Breast epithelium (tissue), 4 donors: ENCODE measurements at places on chromosomes 1 and 21. TPM values are rescaled to one million over a fixed set of nuclear protein-coding genes. Genes with fewer than 3 reads are reported as not detected.

Gene CSMD2
- total RNA-seq = 0.33 TPM

Gene DIO1
- 0.59 TPM for total RNA-seq

Gene NBPF1
- total RNA-seq = 36.7 TPM

Gene WNT2B
- total RNA-seq = 6.1 TPM

DNA sequence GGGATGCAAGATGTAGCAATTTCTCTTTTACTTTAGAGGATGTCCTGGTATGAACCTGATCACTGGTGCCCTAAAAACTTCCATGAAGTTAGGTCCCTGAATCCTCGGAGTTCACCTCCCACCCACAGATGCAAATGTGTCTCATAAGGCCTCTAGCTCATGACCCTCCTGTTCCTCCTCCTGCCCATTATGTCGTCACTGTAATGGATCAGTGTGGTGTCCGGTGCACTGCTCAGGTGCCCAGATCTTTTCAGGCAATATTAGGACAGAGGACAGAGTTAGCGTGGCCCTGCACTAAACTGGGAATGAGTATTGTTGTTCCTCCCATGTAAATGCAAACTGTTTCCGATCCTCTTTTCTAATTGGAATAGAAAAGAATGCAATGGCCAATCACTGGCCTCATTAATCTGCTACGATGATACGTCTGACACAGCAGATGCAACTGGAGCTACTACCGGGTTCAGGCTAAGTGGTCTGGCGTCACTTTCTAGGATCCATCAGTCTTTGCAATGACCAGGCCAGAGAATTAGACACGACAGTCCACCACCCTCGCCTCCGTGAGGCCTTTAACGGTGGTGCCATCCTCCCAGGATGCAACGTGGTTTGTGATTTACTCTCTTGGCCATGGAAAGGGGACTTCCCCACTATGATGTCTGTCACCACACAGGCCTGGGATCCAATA lies 3.4 kb upstream of the COL6A2 start:
- no peaks in the 10 kb centered on the region for H3K36me3 ChIP-seq
- no peaks in the 10 kb centered on the region for H3K4me1 ChIP-seq
- no peak for DNase-seq
- no peak overlapping the region for H3K4me3 ChIP-seq
- no peak overlapping the region for H3K27ac ChIP-seq
- H3K27me3 ChIP-seq = no peaks in the 10 kb centered on the region

GRCh38 chr1:99655376-99655775 lies 9.5 kb downstream of the PALMD start:
- no peak overlapping the region for H3K4me3 ChIP-seq
- H3K27me3 ChIP-seq = no peaks in the 10 kb centered on the region
- peaks cover 6% of the 10 kb centered on the region for H3K4me1 ChIP-seq
- DNase-seq = no peak

Gene NHLH1
- not detected for total RNA-seq

GRCh38 chr1:154012129-154012528 lies 21.6 kb downstream of the RPS27 start:
- H3K27ac ChIP-seq = no peak overlapping the region
- DNase-seq = no peak
- H3K4me1 ChIP-seq = no peaks in the 10 kb centered on the region
- no peak overlapping the region for H3K4me3 ChIP-seq

- H3K36me3 ChIP-seq = no peaks in the 10 kb centered on the region
- no peaks in the 10 kb centered on the region for H3K27me3 ChIP-seq
- DNase-seq = peak; percentile 49
Measured at GRCh38 chr1:46131712-46132528, 509 bp downstream of the PIK3R3 start.

Gene PLA2G2F
- not detected for total RNA-seq

Gene KRTAP26-1
- total RNA-seq = not detected

DNA sequence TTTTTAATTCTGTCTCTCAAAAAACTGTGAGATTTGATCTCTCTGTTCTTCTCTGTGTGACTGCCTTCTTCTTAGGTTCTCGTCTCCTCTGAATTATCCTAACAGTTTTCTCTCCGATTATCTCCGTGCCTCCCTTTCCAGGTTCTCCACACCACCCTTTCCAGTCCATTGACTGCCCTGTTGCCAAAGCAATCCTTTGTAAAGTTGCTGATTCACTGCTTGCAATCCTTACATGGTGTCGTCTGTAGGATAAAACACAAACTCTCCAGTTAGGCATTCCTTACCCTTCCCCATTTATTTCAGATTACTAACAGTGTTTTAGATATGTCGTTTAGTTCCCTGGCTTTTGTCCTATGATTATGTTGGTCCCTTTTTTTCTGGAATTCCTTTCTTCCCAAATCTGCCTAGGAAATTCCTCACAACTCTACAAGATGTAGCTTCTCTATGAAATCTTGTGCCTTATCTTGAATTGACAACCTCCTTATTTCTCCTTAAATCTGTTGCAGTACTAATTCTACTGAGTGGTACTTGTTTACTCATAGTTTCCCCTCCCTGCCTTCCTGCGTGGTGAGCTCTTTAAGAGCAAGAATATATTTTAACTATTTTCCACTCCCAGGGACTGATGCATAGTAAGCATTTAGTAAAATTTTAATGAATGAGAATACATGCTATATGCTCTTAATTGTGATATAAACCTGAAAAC lies 22.3 kb downstream of the RCOR3 start:
- H3K27me3 ChIP-seq = no peaks in the 10 kb centered on the region
- peaks cover 3% of the 10 kb centered on the region for H3K36me3 ChIP-seq
- H3K27ac ChIP-seq = no peak overlapping the region
- no peak for DNase-seq

Gene TRAF3IP3
- 4.6 TPM for total RNA-seq

Gene TFF3
- 0.96 TPM for total RNA-seq

GRCh38 chr1:207745839-207746767 lies 5.8 kb upstream of the CD46 start:
- no peak overlapping the region for H3K4me3 ChIP-seq
- H3K36me3 ChIP-seq = no peaks in the 10 kb centered on the region
- H3K27me3 ChIP-seq = no peaks in the 10 kb centered on the region
- H3K27ac ChIP-seq = no peak overlapping the region

Gene C1orf56
- total RNA-seq = 4.6 TPM

DNA sequence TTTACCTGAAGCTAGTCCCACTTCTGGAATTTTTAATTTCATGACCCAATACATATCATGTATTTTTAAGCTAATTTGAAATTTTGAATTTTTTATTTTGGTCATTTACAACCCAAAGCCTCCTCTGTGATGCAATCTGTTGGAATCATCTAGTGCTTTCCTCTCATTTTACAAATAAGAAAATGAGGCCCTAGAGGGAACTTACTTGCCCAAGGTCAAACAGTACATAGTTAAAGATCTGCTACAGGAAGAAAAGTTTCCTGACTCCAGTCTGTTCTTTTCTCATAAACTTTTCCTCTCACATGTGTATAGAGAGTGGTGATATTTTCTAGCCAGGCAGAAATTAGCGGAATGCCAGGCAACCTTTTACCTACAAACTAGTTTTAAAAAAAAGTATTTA lies 59.3 kb upstream of the DPT start:
- DNase-seq = no peak
- H3K36me3 ChIP-seq = no peaks in the 10 kb centered on the region
- H3K4me3 ChIP-seq = no peak overlapping the region

GRCh38 chr1:36834586-36834985 lies 199.7 kb downstream of the GRIK3 start:
- no peaks in the 10 kb centered on the region for H3K4me1 ChIP-seq
- H3K27me3 ChIP-seq = peaks cover 3% of the 10 kb centered on the region
- H3K36me3 ChIP-seq = no peaks in the 10 kb centered on the region
- no peak overlapping the region for H3K4me3 ChIP-seq
- H3K27ac ChIP-seq = peak overlapping the region; percentile 80
- DNase-seq = no peak

DNA sequence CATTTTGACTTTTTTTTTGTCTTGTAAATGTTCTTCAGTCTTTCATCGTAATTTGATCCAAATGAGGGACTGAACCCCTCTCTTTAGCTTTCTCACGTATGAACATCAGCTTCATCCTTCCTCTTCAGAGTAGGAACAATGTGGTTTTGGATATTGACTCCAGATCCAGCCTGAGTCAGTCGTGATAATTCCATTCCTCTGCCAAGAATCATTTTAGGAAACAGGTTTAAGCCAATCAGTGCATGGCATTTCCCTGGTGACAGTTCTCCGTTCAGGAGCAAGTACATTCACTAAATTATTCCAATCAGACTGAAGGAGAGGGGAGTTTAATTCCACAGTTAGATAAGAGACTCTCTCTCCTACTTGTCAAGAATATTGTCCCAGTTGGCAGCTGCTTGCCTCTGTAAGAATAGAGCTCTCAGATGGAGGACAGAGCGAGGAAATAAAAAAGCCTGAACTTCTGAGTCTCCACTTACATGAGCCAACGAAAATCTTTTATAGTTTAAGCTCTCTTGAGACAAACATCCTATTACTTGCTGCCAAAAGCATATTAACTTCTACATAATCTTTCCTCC lies 18.6 kb downstream of the RHOU start:
- no peak overlapping the region for H3K27ac ChIP-seq
- H3K27me3 ChIP-seq = no peaks in the 10 kb centered on the region
- no peaks in the 10 kb centered on the region for H3K4me1 ChIP-seq
- DNase-seq = no peak
- H3K36me3 ChIP-seq = no peaks in the 10 kb centered on the region

DNA sequence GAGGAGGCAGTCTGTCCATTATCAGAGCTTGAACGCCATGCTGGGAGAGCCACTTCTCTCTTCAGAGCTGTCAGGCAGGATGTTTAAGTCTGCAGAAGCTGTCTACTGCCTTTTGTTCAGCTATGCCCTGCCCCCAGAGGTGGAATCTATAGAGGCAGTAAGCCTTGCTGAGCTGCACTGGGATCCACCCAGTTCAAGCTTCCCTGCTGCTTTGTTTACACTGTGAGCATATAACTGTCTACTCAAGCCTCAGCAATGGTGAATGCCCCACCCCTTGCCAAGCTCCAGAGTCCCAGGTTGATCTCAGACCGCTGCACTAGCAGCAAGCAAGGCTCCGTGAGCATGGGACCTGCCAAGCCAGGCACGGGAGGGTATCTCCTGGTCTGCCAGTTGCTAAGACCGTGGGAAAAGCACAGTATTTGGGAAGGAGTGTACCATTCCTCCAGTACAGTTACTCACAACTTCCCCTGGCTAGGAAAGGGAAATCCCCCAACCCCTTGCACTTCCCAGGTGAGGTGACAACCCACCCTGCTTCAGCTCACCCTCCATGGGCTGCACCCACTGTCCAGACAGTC lies 32.5 kb downstream of the RGS13 start:
- no peaks in the 10 kb centered on the region for H3K27me3 ChIP-seq
- no peak overlapping the region for H3K27ac ChIP-seq
- no peak overlapping the region for H3K4me3 ChIP-seq

Gene FAM78B
- 1.2 TPM for total RNA-seq

Gene CHIA
- not detected for total RNA-seq

GRCh38 chr1:6743189-6744101 lies 41.8 kb upstream of the CAMTA1 start:
- no peaks in the 10 kb centered on the region for H3K27me3 ChIP-seq
- peak overlapping the region; percentile 90 for H3K27ac ChIP-seq
- no peaks in the 10 kb centered on the region for H3K4me1 ChIP-seq
- no peak for DNase-seq
- no peaks in the 10 kb centered on the region for H3K36me3 ChIP-seq

DNA sequence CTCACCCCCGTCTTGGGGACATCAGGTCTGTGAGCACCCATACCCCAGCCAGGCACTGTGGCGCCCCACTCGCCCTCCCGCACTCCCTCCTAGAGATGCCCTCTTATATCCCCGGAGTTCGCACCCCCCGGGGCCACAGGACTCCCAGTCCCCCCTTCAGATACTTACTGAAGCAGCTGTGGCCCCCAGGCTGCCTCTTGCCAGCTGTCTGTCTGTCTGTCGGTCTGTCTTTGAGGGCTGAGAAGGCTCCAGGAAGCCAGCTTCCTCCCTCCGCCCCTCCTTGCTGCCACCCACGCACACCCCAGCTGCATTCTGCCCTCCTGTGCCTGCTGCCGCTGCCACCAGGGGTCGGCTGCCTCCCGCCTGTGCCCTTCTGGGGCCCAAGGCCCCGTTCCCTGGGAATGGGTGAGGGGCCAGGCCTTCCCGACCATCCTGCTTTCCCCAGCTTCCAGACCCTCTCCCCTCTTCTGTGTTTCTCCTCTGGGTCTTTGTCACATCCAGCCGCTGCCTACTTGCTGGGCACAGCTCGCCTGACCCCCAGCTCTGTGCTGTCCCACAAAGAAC lies at the start of gene PTPN7:
Gene PTPN7 (minus strand): TSS at position 226 of the 564 bp plus-strand sequence. CDS start 1,200 bp downstream, outside the sequence.
- H3K4me3 ChIP-seq = peak within 1 kb of the TSS; percentile 35
- H3K36me3 ChIP-seq = no peaks in the 10 kb centered on the region
- no peaks in the 10 kb centered on the region for H3K27me3 ChIP-seq
- H3K4me1 ChIP-seq = no peaks in the 10 kb centered on the region
- no peak within 1 kb of the TSS for H3K27ac ChIP-seq
- DNase-seq = no peak

DNA sequence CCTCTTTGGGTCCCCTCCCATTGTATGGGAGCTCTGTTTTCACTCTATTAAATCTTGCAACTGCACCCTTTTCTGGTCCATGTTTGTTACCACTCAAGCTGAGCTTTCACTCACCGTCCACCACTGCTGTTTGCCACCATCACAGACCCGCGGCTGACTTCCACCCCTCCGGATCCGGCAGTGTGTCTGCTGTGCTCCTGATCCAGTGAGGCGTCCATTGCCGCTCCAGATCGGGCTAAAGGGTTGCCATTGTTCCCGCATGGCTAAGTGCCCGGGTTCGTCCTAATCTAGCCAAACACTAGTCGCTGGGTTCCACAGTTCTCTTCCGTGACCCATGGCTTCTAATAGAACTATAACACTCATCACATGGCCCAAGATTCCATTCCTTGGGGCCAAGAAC lies 157.2 kb downstream of the SEC16B start:
- no peak overlapping the region for H3K4me3 ChIP-seq
- H3K36me3 ChIP-seq = no peaks in the 10 kb centered on the region

- DNase-seq = no peak
- H3K36me3 ChIP-seq = no peaks in the 10 kb centered on the region
- H3K4me3 ChIP-seq = no peak overlapping the region
- H3K27ac ChIP-seq = no peak overlapping the region
Measured at GRCh38 chr1:62407398-62408009, 29.3 kb upstream of the USP1 start.
